ENCODE measurements at places on chromosomes 12 and 14.
A peak's percentile ranks its signal among the peaks of the same experiment; 100 is the strongest.

- no peak for DNase-seq
These were observed 79.8 kb upstream of the SEL1L start for GRCh38 chr14:81613341-81614045.

- DNase-seq = no peak
These were observed 457.2 kb downstream of the AEBP2 start for GRCh38 chr12:19896534-19896933.

- DNase-seq = peak; percentile 8
These were observed 18.7 kb upstream of the EPYC start for GRCh38 chr12:91023326-91024004.

- no peak for DNase-seq
These were observed 124.7 kb upstream of the METAP2 start for GRCh38 chr12:95349291-95349690.

DNA sequence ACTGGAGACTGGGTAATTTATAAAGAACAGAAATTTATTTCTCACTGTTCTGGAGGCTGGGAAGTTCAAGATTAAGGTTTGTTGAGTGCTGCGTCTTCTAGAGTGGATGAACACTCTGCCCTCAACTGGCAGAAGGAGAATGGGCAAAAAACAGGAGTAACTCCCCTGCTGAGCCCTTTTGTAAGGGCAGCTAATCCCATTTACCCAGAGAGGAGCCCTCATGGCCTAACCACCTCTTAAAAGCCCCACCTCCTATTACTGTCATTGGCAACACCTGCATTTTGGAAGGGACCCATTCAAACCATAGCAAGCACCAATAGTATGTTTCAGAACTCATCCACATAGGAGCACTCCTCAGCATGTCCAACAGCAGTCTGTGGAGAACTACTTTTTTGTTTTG, 47.4 kb downstream of the BORCS5 start:
- no peak for DNase-seq

GRCh38 chr14:103404032-103404918, 19.1 kb downstream of the MARK3 start:
- no peak for DNase-seq

- no peak for DNase-seq
These were observed 8.6 kb downstream of the NFATC4 start for GRCh38 chr14:24376448-24377070.

DNA sequence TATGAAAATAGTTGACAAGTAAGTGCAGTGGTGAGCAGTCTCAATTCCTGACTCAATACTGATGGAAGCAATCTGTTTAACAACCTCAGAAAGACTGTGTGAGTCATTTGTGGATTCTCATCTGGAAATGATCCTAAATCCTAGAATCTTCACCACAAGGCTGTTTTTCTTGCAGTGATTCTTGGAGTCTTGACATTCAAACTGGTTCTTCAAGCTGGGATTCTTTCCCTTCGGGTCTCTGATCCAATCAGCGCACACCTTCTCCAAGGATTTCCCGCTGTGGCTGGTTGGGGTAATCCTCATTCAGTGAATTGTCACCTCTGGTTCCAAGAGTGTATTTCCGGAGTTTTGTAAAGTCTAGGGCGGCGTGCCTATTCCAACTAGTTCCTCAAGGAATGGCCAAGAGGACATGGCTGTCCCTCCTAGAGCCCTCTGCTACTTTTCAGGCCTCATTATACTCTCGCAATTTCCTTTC, 37.7 kb upstream of the FOXJ2 start:
- peak; percentile 83 for DNase-seq

DNA sequence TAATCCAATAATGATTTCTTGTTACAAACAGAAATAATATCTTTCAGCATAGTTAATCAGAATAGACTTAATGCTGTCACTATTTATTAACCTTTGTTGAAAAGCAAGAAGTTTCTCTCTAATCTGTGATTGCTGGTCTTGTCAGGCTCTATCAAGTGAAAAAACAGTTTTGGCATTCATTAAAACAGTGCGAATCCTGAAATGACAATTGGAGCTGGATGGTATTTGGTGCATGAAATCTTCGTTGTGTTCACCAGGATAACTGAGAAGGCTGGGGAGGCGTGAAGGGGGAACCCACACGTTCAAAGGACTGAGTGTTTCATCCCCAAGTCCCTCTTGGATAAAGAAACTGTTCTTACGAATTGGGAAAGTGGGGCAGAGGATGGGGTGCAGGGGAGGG, 190.2 kb upstream of the MYL2 start:
- DNase-seq = no peak

- no peak for DNase-seq
These were observed 13.6 kb downstream of the AHNAK2 start for GRCh38 chr14:104964546-104964945.

DNA sequence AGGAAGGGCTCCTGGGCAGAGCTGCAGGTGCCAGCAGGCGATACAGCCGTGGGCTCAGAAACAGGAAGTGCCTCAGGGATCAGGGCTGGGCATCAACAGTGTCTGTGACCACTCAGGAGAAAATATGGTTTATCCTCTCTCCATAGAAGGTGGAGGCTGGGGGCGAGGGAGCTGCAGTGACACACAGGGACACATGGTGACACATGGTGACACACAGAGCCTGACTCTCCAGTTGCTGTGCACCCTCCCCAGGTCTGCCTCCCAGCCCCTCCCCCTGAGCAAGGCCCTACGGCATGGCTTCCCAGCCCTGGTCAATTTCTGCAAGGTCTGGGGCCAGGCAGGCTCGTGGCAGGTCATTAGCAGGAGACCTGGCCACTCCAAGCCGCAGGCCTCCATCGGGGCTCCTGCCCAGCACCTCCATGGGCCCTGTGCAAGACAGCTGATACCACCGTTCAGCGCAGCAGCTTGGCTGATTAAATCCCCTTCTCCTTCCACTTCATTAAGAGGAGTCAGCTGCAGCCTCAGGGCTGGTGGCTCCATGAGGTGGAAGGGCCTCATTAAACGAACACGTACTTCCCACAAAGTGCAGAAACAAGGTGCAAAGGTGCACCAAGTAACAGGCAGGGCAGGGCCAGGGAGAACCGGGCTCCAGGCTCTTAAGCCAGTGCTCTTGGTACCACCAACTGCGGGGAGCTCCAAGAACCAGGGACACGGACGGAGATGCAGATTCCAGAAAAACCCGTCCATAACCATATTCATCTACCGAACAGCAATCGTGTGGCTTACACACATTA, 60.7 kb downstream of the CCNK start:
- no peak for DNase-seq

DNA sequence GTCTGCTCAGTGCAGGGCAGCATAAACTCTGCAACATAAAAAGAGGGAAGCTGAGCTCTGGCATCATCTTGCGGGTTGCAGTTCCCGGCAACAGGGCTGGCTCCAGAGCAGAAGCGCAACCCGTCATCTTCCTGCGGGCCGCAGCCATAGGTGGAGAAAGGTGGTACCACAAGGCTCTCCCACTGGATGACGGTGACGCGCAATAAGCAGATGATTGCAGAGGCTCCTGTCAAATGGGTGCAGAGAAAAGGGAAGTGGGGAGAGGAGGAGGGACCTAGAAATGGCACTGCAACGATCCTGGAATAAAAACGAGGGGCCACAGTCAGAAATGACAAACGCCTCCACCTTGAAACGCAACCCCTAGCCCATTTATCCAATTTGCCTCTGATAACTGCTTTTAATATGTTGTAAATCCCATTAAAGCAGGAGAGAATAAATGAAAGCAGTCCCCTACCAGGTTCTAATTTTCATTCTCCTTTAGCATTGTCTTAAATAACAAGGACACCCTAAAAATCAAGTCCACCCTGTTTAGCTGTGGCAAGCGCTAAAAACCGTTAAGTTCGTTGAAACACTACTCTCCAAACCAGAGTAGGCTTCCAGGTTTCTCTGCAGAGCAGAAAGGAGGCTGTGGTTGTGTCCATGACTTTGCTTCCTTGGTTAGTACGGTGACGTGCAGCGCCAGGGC, 30.9 kb upstream of the TUBA1C start:
- DNase-seq = no peak

GRCh38 chr12:107488666-107489065, 196.9 kb upstream of the PWP1 start:
- DNase-seq = no peak

DNA sequence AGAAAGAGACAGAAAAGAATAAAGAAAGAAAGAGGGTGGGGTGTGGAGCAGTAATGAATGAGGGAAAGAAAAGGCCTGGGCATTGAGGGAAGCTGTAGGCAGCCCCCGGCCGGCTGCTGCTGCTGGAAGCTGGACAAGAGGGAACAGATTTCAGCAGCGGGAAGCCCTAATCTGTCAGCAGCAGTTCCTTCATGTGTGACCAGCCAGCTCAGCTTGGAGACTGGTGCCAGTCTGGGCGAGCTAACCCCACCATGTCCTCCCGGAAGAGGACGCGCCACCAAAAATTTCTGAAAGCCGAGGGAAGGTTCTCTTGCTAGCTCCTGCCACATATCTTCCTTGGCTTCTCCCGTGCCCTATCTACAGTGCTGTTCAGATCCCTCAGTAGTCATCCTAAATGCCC, 236.8 kb downstream of the GRIN2B start:
- no peak for DNase-seq

DNA sequence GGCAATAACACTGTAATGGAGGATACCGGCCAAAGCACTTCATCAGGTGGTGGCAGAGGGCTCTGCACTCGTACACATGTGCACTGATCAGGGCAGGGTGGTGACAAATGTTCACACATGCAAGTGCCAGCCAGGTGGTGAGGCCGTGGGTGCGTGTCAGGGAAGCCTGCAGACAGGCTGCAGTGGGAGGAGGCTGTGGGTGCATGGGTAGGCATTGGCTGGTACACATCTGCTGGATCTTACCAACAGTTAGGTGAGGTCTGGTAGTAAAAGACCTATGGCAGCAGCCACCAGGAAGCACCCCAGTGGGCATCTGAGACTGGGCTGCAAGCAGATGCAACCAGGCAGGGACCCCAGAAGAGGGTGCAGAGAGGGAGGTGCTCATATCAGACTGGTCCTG, 65.3 kb downstream of the PDE6H start:
- no peak for DNase-seq

DNA sequence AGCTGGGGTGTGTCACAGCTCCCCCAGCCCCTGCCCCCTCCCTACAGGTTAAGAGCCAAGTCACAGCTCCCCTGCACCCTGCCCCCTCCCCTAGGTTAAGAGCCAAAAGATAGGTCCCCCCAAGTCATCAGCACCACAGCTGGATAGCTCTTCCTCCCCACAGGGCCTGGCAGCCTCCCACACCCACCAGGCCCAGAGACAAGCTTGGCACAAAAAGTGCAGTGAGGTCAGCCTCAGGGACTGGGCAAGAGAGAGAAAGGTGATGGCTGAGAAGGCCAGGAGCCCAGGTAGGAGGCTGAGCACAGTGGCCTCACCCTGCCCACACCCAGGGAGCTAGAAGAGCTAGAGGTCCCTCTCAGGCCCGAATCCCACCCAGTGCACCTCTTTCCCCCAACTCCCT, 8.7 kb downstream of the ITGA7 start:
- no peak for DNase-seq

DNA sequence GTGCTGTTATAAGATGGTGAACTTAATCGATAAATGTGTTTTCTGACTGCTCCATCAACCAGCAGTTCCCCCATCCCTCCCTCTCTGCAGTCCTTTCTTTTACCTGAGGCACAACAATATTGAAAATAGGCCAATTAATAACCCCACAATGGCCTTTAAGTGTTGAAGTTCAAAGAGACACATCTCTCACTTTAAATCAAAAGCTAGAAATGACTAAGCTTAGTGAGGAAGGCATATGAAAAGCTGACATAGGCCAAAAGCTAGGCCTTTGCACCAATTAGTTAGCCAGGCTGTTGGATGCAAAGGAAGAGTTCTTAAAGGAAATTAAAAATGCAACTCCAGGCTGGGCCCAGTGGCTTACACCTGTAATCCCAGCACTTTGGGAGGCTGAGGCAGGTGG, 43.7 kb downstream of the SAV1 start:
- DNase-seq = no peak

DNA sequence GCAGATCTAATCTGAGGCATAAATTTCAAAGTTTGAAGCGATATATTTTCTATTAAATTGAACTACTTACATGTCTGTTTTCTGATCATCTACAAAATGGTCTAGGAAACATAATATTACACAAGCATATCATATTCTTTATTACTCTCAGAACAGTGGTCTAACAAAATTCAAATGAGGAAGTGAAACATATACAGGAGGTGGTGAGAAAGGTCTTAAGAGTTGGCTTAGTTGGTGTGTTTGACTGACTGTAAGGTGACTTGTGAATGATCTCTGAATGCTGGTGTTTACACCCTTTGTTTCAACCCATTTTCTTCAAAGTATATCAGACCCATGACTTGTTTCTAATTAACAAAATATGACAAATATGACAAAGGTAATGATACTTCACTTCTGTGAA, 1156.8 kb downstream of the SLC16A7 start:
- DNase-seq = no peak

DNA sequence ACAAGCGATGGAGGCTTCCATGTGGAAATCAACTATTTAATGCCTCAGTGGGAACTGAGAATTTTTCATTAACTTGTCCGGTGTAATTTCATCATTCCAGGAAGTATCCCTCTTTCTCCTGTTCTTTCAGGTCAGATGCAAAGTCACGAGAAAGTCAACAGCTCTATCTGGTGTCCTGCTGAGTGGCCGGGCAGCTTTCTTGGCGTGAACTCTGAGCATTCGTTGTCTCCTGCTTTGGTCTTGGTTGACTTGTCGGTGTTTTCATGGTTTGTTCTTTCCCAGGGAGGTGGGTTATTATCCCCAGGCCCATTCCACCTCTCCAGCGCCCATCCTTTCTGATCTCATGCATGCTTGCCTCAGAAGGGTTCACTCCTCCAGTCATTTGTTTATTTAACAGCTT, 149.1 kb downstream of the GLT1D1 start:
- DNase-seq = no peak

GRCh38 chr12:12999271-12999958, 650 bp downstream of the HEBP1 start:
- peak; percentile 47 for DNase-seq

DNA sequence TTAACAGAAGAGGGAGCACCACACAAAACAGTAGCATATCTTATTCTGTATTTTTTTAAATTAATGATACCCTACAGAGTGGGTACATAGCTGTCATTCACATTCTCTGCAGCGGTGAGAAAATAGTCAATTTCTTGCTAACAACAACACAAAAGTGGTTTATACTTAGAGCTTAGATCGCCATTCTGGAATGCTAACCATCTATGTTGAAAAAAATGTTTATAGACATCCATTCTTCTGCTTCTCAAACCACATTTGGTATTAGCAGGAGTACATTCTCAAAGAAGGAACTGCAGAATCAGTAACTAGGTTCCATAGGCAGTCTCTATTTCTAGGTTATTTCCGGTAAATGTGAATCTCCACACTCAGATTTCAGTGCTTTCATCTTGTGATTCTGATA, 185.9 kb downstream of the PPFIA2 start:
- no peak for DNase-seq

GRCh38 chr12:54736549-54736948, 88.4 kb upstream of the DCD start:
- no peak for DNase-seq

DNA sequence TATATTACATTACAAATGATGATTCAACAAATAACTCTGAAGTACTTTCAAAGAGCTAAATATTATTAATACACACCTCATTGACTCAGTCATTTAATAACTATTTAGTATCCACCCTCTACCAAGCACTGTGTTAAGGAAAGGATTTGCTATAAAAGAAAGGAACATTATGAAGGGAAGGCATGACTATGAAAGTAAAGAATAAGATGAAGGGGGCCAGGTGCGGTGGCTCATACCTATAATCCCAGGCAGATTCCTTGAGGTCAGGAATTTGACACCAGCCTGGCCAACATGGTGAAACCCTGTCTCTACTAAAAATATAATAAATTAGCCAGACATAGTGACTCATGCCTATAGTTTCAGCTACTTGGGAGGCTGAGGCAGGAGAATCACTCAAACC, 107.9 kb downstream of the PLCZ1 start:
- no peak for DNase-seq
